Activated CD8-positive, alpha-beta memory T cell treated with anti-CD3 and anti-CD28 coated beads for 24 hours (primary cell): ENCODE measurements at places on chromosomes 2 and 18.

- peak; percentile 52 for DNase-seq
Measured at GRCh38 chr2:96506907-96507240, 1.7 kb upstream of the NEURL3 start.

DNA sequence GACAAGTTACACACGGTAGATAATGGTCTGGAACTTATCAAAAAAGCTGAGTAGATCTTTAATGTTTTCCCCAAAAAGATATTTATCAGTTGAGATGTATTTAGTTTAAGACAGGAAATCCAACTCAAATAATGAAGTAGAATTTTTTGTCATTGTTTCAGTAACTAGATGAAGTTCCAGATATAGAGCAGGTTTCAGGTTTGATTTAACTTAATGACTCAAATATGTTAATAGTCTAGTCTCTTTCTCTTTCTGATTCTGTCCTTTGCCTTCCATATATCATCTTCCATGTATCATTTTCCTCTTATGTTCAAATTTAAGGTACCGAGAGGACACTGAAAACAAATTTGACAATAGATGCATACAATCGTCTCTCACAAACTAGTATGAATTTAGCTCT is 23.6 kb upstream of the DOCK10 start:
- DNase-seq: no peak

DNA sequence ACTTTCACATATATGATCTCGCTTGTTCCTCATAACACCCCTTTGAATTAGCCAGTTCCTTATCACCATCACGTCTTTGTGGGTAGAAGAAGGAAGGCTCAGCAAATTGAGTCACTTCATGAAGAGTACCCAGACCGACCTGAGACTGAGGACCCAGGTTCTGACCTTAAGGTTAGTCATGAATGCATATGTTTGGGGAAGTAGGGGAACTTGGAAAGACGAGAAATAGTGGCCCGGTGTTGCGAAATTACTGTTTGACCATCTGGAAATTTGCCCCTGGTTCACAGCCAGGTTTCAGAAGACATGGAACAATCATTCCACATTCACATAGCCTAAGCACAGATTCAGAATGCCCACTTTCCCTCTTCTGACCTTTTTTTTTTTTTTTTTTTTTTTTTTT is 59.8 kb downstream of the MEIS1 start:
- no peak for DNase-seq

DNA sequence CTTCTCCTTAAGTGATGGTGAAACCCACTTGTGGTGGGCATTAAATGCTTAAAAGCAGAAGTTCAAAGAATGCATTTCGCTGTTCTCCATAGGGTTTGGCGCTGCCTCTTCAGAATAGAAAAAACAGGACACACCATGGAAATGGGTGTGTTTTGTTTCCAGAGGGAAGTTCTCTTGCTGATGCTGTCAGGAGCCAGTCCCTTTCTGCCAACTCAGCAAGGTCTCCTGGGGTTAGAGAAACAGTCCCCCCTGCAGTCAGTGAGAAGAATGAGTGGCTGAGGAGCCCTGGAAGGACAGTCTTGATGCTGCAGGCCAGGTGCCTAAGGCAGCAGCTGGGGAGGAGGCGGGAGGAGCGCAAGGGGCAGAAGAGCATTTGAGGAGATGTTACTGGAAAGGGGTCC is 37.8 kb upstream of the ASAP2 start:
- DNase-seq: no peak

DNA sequence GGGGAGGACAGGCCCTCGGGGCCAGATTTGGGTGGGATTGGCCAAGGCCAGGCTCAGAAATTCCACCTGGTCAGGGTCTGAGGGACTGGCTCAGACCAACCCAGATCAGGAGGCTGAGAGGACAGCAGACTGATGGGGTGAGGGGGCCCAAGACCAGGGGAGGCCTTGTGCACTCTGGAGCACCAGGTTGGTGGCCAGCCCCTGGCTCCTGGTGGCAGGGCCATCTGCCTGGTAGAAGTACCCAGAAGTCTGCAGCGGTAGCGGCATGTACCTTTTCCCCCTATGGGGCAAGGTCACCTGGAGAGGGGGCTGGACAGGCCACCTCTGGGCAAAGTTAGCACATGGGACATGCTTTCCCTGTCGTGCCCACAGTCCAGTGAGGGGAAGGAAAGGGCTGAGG is 21.2 kb upstream of the ODC1 start:
- no peak for DNase-seq

DNA sequence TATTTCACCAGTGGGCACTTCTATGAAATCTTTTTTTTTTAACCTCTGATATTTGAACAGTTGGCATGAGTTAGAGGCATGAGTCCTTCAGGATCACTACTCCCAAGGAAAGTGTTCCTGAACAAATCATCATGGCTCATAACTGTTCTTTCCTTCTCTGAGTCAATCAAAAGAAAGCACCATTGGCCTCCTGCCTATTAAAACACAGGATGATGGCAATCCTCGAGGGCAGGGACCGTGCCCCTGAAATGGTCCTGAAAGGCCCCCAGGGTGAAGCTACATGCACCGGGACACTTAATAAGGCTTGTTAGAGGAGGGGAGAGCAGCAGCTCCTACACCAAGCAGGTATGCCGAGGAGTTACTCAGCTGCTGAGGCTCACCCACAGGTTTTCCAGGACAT is 43.5 kb downstream of the SLC14A2 start:
- no peak for DNase-seq
